ENCODE measurements at places on chromosomes 1 and 21.
A peak's percentile ranks its signal among the peaks of the same experiment; 100 is the strongest.

GRCh38 chr1:76257823-76258222 is 183.3 kb downstream of the ST6GALNAC3 start:
- no peak overlapping the region for H3K27ac ChIP-seq
- H3K36me3 ChIP-seq = no peaks in the 10 kb centered on the region
- H3K4me3 ChIP-seq = no peak overlapping the region
- no peak for DNase-seq

GRCh38 chr1:167666416-167666815 is 36.4 kb downstream of the RCSD1 start:
- H3K27ac ChIP-seq = no peak overlapping the region
- H3K27me3 ChIP-seq = no peaks in the 10 kb centered on the region
- no peak overlapping the region for H3K4me3 ChIP-seq
- H3K36me3 ChIP-seq = no peaks in the 10 kb centered on the region

GRCh38 chr1:236334893-236335545 is 53.3 kb upstream of the ERO1B start:
- DNase-seq = no peak
- no peaks in the 10 kb centered on the region for H3K4me1 ChIP-seq
- H3K27me3 ChIP-seq = no peaks in the 10 kb centered on the region
- no peak overlapping the region for H3K27ac ChIP-seq

DNA sequence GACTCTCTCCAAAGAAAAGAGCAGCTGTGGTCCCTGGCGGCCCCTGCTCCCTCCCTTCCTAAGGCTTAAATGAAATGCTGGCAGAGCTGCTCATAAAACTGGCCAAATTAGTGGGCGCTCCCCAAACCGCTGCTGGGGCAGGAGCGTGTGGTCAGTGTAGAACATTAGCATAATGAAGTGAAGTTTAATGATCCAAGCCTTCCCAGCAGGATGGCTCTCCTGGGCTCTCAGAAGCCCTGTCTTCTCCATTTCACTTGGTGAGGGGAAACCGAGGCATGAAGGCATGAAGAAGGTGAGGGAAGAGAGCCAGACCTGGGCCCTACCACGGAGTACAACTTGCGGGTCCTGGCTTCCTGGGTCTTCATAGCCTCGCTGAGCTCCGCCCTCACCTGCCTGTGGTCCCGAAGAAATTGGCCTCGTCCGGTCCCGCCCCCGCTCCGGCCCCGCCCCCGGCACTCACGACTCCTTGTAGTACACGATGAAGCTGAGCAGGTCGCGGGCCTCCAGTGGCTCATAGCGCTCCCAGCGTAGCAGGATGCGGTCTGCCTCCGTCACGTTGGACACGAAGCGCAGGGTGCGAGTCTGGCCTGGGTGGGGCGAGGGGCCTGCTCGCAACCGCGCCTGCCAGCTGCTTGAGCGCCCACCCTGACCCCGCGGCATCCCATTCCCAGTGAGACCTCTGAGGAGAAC is 10.3 kb downstream of the INSRR start:
- H3K27me3 ChIP-seq = no peaks in the 10 kb centered on the region
- H3K36me3 ChIP-seq = no peaks in the 10 kb centered on the region
- H3K4me3 ChIP-seq = no peak overlapping the region
- no peak overlapping the region for H3K27ac ChIP-seq

- H3K36me3 ChIP-seq = no peaks in the 10 kb centered on the region
- H3K4me1 ChIP-seq = no peaks in the 10 kb centered on the region
- H3K4me3 ChIP-seq = no peak overlapping the region
- DNase-seq = no peak
These were observed 22.4 kb downstream of the DSTYK start for GRCh38 chr1:205189131-205189530.

DNA sequence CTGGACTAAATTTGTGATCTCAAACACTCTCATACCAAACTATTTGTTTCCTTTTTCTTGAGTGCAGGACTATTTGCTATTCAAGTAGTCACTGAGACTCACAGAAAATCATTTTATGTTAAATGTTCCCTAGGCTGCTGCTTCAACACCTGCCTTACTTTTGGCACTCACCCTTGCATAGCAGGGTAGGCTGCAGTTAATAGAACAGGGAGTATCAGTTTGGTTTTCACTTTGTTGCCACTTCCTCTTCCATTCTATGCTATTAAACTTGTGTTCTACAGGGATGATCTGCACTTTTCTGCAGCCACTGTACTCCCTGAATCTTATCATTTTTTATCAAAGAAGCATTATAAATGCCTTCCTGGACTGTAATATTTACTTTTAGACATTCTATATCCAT is 148.7 kb upstream of the PRMT6 start:
- H3K4me3 ChIP-seq = no peak overlapping the region
- no peaks in the 10 kb centered on the region for H3K36me3 ChIP-seq
- H3K27me3 ChIP-seq = no peaks in the 10 kb centered on the region
- no peak for DNase-seq

DNA sequence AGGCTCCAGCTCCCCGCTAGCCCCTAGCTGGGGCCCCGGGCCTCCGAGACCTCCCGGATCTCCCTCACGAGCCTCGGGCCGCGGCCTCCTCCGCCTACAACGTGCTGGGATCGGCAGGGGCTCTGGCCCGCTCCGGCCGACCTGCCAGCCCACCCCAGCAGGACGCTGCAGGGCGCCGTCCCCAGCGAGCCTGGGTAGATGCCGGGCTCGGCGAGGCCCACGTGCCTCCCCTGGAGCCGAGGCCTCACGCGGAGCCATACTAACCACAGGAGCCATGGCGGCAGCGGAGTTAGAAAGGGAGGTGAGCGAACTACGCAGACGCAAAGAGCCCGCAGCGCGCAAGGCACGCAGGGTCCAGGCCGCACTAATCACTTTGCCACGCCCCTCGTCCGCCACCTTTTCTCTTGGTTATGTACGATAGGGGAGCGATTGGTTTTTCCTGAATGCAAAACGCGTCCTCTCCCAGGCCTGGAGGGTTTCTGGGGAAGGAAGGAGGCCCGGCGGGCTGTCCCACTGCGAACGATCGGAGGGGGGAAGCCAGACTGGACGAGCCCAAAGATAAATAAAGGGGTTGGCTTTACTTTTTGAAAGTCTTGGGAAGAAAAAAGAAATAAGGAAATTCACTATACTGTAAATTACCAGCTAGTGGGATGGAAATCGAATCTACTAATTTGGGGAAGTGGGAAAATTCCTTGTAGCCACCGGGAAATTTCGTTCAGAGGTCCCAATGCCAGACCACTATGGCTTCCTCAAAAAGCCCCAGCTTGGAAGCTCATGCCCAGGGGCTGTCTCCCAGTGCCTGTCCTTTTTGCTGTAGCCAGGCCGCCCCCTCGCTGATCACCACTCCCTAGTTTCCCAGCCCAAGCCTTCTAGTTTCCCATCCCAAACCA is at the start of gene RPL22:
RPL22 (minus strand) TSS at position 298 of the 890 bp plus-strand sequence; CDS start at position 276, 22 bp downstream.
- H3K36me3 ChIP-seq = peaks cover 32% of the 10 kb centered on the region
- peaks cover 11% of the 10 kb centered on the region for H3K4me1 ChIP-seq
- no peaks in the 10 kb centered on the region for H3K27me3 ChIP-seq
- H3K4me3 ChIP-seq = peak within 1 kb of the TSS; percentile 93

DNA sequence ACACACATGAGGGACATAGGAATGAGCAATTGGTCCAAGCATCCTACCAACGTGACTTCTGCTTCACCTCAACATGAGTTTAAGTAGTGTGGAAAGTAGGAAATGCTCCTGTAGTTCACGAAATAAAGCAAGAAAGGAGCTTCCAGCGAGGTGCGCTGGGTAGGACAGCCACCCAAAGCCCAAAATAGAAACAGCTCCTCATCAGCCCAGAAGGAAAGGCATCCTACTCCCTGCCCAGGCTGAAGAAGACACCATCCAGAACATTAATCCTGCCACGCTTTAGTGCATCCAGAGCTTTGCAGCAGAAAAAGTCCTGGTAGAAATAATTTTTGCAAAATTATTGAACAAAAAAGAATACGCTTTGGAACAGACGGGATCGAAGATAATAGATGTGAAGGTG is 25.9 kb downstream of the CCDC185 start:
- no peak for DNase-seq
- no peaks in the 10 kb centered on the region for H3K4me1 ChIP-seq
- no peaks in the 10 kb centered on the region for H3K36me3 ChIP-seq
- H3K27ac ChIP-seq = no peak overlapping the region
- peaks cover 4% of the 10 kb centered on the region for H3K27me3 ChIP-seq

All from A673 (cell line).